ENCODE measurements at places on chromosomes 12 and 14. TPM values are rescaled to one million over a fixed set of nuclear protein-coding genes. Genes with fewer than 3 reads are reported as not detected.

GRCh38 chr14:104441275-104442106 is 138.1 kb upstream of the C14orf180 start:
- DNase-seq, result no peak

DNA sequence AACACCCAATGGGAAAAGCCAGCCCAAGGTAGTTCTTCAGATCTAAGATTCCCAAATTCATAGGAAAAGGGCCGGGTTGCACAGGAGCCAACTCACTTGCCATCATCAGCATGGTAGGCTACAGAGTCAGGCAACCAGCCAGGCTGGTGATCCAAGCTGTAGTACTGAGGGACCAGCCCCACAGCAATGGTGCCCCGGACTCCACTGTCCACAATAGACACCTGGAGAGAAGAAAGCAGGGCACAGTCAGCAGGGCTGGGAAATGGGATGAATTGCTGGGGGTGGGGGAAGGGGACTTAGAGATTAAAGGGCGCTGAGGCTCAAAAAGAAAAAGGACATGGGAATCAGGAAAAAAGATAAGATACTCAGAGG is 4.2 kb downstream of the SPRYD3 start:
- no peak for DNase-seq

DNA sequence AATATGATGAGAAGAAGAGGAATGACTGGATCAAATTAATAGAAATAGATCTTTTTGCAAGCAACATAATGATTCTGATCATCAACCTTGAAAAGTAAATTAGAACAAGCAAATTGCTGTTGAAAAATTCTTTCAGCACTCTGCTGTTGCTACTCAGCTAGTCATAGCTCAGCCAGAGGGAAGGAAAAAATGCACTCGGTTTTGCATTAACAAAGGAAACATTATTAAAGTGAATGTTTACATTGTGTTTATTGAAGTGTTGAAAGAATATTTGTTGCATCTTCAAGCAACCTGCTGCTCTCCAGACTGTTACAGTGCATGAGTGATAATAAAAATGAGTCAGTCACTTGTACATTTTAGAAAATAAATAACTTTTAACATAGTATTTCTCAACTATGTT is 26.5 kb downstream of the AP5M1 start:
- DNase-seq, result no peak

DNA sequence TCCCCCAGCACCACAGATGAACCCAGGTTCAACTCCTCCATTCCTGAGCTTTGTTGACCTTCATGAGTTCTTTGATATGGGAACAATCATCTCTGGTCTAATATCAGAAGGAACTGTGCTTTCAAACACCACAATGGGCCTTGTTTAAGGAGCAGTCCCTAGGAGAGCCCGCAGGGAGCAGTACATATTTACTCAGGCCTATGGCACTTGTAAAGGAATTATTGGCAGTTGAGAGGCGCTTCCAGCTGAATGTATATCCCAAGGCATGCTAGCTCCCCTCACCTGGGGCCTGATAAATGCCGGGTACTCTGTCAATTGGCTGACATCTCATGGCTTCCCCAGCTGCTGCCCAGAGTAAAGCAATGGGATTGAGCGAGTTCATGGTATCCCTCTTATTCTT is 76.2 kb downstream of the ZFP36L1 start:
- DNase-seq, result no peak

- DNase-seq, result no peak
Measured at GRCh38 chr12:89706986-89707702, 1.5 kb downstream of the ATP2B1 start.

DNA sequence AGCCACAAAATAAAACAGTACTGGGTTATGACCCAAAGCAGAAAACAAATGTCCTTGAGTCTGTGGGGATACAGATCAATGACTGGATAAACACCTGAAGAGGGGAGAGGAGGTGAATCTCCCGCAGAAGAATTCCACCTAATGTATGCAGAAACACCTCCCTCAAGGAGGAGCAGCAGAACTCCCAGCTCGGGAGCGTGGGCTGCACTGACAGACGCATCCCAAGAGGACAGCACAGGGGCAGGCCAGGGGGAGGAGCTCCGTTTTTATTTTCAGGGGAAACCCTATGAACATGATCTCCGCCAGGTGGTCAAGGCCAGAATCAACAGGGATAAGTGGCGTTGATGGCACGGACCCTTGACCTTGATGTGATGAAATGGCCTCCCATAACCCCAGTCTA is 41.8 kb upstream of the PPP2R5C start:
- DNase-seq, result no peak

DNA sequence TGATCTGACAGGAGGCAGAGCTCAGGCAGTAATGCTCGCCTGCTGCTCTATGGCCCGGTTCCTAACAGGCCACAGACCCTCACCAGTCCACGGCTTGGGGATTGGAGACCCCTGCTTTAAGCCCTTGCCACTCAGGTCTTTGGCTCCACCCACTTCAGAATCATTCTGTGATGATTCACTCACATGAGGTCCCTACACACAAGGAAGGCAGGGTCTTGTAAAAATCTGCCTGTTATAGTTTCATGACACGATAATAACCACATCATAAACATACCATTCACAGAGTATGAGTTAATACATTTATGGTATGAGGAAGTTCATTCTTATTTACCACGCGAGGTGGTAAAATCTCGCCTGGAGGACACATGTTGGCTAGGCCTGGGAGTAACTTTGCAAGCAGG is 29.0 kb upstream of the MAX start:
- no peak for DNase-seq

DNA sequence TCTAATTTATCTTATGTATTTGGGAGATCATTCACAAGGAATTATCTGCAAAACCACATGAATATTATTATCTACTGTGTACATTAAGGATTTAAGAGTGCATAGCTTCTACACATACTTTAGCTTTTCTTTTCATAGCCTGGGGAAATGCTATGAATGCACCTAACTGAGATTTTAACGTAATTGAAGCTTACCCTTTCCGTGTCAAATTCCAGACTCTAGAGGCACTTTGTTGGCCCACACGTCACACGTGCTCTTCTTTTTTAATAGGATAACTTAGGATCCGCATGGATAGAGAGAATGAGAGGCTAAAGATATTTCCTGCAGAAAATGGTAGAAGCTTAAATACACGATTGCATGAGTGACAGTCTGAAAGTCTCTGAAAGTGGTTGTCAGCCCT is 481.1 kb downstream of the PCNX1 start:
- no peak for DNase-seq

GRCh38 chr12:108755481-108755880 is 24.2 kb upstream of the CORO1C start:
- no peak for DNase-seq

- DNase-seq, result no peak
Measured at GRCh38 chr12:22408610-22409376, 74.3 kb upstream of the ST8SIA1 start.

GRCh38 chr14:38213001-38213400 is 5.3 kb downstream of the SSTR1 start:
- DNase-seq, result no peak

GRCh38 chr14:106694638-106695393 is 1168.4 kb downstream of the TMEM121 start:
- peak; percentile 42 for DNase-seq

- DNase-seq, result no peak
Measured at GRCh38 chr14:51603495-51603894, 48.2 kb upstream of the FRMD6 start.

GRCh38 chr12:8033153-8034044 is 883 bp downstream of the FOXJ2 start:
- peak; percentile 55 for DNase-seq

DNA sequence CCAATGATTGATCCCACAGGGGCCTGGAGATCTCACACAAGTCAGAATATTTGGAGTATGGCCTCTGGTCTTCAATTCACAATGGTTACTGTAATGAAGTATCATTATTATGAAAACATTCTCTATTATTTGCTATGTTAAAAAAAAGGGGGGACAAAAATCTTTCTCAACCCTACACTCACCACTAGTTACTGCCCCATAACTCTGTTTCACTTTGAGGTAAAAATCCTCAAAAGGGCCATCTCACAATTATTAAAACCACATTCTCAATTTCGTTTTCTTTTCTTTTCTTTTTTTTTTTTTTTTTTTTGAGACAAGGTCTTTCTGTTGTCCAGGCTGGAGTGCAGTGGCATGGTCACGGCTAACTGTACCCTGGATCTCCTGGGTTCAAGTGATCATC is 59.6 kb upstream of the KCNC2 start:
- DNase-seq, result no peak

GRCh38 chr12:115687094-115687493 is 590.4 kb downstream of the MED13L start:
- no peak for DNase-seq

GRCh38 chr12:22396735-22397134 is 62.2 kb upstream of the ST8SIA1 start:
- DNase-seq, result no peak

GRCh38 chr12:124392271-124392666 is 97.4 kb downstream of the RFLNA start:
- DNase-seq, result peak; percentile 63

- DNase-seq, result no peak
Measured at GRCh38 chr14:88821888-88822287, 2.6 kb upstream of the TTC8 start.

DNA sequence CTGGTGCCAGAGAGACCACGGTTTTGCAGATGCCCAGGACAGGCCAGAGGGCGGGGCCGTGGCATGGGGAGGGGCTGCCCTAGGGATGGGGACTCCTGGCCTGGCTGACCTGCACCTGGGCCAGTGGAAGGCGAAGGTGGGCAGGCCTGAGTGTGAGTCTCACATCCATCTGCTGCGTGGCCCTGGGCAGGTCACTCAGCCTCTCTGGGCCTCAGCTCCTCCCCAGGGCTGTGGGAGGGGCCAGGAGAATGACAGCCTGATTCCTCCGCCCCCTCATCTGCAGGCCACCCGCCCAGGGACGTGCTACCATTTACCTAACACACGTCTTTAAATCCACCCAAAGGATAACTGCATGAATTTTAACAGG is 90.9 kb downstream of the GALNT9 start:
- DNase-seq, result no peak

- no peak for DNase-seq
Measured at GRCh38 chr12:52681526-52682380, 1.5 kb upstream of the KRT1 start.

DNA sequence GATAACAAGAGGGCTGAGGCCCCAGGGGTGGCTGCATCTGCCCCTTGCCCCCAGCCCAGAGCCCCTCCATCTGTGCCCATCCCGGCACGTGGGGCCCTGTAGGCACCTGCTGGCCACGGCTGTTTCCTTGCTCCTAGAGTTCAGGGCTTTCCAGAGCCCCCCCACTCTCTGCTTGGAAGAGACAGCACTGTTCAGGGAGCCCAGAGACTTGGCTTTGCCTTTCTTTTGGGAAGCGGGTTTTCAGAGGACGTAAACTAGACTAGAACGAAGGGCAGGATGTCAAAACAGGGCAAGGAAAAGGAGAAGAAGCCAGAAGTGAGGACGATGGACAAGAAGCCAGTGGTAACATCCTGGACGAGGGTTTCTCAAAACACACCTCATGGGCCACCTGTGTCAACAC is 163.3 kb upstream of the LHX5 start:
- no peak for DNase-seq

DNA sequence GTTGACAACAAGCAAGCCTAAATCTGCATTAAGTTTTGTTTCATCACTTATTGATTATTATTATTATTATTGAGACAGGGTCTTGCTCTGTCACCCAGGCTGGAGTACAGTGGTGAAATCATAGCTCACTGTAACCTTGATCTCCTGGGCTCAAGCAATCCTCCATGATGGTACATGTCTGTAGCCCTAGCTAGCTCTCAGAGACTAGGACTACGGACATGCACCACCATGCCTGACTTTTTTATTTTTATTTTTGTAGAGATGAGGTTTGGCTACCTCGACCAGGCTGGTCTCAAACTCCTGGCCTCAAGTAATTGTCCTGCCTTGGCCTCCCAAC is 35.7 kb upstream of the STK38L start:
- DNase-seq, result no peak

- no peak for DNase-seq
Measured at GRCh38 chr12:95099270-95099790, 25.9 kb upstream of the NR2C1 start.

- DNase-seq, result peak; percentile 47
Measured at GRCh38 chr12:117098361-117099217, 627 bp downstream of the TESC start.

DNA sequence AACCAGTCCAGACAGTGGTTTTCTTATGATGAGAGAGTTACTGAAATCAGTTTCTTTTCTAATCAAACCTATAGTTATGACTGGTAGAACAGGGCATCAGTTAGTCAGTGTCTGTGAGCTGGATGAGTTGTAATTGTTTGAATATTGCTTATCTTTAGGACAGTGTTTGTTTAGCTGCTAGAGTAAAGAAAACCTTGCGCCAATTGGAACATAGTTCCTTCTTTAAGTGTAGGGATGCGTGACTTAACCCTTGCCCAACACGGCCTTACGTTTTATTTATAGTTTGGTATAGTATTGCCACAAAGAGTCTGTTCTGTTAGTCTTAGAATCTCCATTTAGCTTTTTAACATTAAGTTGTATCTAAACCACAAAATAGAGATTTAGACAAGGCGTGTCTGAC is 572.6 kb downstream of the SLC16A7 start:
- no peak for DNase-seq

GRCh38 chr12:66269757-66270383 is 32.4 kb upstream of the HELB start:
- DNase-seq, result no peak

- DNase-seq, result no peak
Measured at GRCh38 chr14:89182326-89182725, 234.7 kb downstream of the FOXN3 start.

DNA sequence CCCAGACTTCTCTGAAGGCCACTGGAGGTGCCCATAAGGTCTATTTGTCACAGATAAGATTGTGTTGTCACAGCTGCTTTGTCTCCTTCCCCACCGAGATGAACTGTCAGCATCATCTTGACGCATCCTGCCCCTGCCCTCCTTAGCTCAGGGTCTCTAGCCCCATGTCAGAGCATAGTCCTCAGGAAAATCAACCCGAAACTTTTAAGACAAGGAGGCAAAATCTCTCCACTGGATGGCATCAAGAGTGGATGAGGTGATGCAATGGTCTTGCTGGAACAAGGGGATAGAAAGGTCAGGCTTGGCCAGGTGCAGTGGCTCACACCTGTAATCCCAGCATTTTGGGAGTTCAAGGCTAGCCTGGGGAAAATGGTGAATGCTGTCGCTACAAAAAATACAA is 8.2 kb downstream of the KRT79 start:
- DNase-seq, result no peak

- DNase-seq, result peak; percentile 69
Measured at GRCh38 chr12:51217133-51217967, 512 bp downstream of the POU6F1 start.

FBXO33 gene
- 3.7 TPM for total RNA-seq

SSTR1 gene
- total RNA-seq, result 0.43 TPM

KRT78 gene
- total RNA-seq, result not detected

ST8SIA1 gene
- 3.3 TPM for total RNA-seq

PROX2 gene
- total RNA-seq, result not detected

OR6C2 gene
- total RNA-seq, result not detected

CMA1 gene
- 1.9 TPM for total RNA-seq

PTPRO gene
- total RNA-seq, result 0.91 TPM

TAS2R10 gene
- not detected for total RNA-seq

ADGRD1 gene
- 86.1 TPM for total RNA-seq

HHIPL1 gene
- total RNA-seq, result 1.6 TPM

PXN gene
- total RNA-seq, result 47.1 TPM

SMARCC2 gene
- total RNA-seq, result 63.4 TPM

POLR3B gene
- 7.1 TPM for total RNA-seq
